CD8-positive, alpha-beta T cell (primary cell): ENCODE measurements at places on chromosomes 6 and 20.

DNA sequence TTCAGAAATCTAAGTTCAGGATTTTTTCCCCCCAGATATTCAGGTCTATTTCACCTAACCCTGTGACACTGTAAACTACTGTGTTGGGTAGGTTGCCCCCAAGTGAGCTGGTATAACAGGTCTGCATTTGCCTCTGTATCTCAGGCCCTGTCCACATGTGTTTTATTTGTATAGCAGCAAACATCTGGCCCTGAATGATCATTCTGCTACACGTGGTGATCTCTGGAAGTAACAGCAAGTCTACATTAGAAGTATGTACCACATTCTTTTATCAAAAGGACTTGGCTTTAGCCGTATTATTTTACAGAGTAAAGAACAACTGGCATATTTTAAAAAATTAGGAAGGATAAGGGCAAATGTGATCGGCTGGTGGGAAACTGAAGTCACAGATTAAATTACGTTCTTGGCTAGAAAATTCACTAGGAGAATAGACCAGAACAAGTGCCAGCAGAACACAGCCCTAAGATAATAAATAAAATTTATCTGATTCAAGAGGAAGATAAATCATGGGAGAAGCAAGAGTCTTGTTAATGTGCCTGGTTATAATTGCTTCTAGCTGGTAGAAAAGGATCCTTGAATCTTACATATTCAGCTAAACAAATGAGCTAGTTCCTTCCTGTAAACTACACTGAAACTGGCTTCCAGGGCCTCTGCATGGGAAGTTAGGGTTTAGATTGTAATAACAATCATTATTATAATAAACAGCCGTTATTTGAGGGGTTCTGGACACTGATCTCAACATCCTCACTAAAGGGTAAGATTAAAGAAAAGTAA is 192.1 kb downstream of the SAMD5 start:
- DNase-seq = no peak

DNA sequence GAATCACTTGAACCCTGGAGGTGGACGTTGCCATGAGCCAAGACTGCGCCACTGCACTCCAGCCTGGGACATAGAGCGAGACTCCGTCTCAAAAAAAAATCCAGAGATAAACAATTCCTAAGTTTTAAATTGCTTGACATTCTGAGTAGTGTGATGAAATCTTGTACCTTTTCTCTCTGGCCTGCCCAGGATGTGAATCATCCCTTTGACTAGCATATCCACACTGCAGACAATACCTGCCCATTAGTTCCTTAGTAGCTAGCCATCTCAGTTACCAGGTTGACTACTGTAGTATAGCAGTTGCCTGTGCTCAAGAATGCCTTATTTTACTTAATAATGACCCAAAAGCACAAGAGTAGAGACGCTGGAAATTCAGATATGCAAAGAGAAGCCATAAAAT is 2.8 kb downstream of the ZFP57 start:
- DNase-seq = no peak

DNA sequence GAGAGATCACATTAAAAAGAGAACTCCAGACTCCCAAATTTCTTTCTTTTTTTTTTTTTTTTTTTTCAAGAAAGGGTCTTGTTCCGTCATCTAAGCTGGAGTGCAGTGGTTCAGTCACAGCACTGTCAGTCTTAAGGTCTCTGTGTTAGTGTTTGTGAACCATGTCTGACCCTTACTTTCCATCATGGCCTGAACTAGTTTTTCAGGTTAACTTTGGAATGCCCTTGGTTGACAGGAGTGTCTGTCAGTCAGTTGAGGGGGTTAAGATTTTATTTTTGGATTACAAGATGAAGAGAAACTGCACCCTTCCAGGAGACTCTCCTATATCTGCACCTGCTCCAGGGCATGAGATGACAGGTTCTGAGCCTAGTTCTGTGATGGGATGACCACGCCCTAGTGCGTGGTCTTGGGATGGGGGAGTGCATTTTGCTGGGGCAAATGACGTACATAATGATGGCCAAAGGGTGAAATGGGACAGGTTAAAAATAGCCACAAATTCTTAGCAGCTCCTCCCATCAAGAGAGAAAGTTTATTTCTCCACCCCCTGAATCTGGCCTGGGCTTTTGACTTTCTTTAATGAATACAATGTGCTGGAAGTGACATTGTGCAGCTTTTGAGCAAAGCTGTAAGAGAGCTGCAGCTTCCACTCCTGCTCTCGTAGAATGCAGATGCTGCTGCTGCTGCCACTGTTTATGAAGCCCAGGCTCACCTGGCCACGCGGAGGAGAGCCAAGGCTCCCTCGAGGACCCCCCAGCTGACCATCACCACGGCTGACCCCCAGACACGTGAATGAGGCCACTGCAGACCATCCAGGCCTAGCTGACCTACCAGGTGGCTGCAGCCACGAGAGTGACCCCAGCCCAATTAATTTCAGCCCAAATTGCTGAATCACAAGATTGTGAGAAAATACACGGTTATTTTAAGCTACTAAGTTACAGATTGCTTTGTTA is 29.7 kb upstream of the FAM50B start:
- no peak for DNase-seq

- DNase-seq = no peak
Measured at GRCh38 chr20:50735813-50736212, 4.4 kb downstream of the PARD6B start.

DNA sequence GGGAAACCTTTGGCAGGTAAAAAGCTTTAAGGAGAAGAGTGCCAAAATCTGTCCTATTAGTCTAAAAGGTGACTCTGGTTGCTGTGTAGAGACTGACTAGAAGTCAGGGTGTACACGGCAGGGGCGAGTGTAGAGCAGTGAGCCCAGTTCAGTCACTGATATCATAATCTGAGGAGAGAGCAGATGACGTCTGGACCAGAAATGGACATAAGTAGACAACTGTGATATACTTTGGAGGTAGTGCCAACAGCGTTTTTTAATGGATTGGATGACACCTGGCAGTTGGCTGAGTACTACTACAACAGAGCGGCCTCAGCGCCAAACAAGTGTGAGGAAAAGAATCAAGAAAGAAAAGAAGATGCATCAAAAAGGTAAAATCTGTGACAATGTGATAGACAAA is 76.0 kb downstream of the MAP7 start:
- DNase-seq = no peak

GRCh38 chr20:51014797-51015722 is 7.8 kb downstream of the KCNG1 start:
- DNase-seq = no peak

DNA sequence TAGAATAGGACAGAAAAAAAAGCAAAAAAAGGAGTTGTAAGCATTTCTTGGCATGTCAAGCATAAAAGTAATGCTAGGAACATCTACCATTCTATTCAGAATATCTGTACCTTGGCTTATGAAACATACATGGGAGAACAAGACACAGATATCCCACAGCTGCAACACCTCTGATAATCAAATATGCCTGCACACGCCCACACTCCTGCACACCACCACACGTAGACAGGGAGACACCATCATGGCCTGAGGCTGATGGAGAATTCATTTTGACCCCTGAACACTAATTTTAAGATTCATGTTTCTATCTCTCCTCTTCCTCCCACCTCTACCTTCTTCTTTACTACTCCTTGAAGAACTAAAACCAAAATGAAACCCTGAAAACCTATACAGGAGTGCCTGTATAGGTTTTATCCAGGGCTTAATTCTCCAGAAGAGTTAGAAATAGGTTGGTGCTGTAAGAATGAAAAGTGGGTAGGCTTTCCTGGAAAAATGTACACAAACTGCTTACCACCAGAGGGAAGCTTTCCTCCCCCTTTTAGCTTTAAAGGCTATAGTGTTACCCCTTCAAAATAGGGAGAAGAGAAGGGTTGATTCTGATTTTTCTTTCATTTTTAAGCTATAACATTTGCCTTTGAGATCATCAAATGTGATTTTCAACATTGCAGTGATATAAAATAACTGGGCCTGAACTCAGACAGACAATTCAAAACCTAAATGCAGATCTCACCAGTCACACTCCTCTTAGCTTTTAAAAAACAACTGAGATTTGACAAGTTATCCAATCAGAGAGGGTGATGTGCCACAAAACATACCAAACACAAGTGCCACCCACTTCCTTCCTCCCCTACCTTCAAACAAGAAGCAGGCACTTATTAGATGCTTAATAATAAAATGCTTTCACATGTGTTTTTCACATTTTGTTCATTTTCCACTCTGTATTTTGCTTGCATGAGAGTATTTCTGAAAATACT is 57.9 kb downstream of the ELOVL5 start:
- no peak for DNase-seq
